ENCODE measurements at places on chromosomes 7 and 10. TPM values are rescaled to one million over a fixed set of nuclear protein-coding genes. Genes with fewer than 3 reads are reported as not detected.

IRF5 gene
- total RNA-seq = 0.26 TPM

OR2A1 gene
- total RNA-seq = under 0.01 TPM

- peak; percentile 87 for DNase-seq
Observed at GRCh38 chr10:3090914-3091787, 23.8 kb downstream of the PFKP start.

GRCh38 chr7:26912933-26913536 is 48.6 kb upstream of the SKAP2 start:
- DNase-seq = no peak

GRCh38 chr7:125934539-125934938 is 1004.9 kb upstream of the POT1 start:
- no peak for DNase-seq

PTPRZ1 gene
- total RNA-seq = not detected

UPK3B gene
- total RNA-seq = 0.38 TPM

- no peak for DNase-seq
Observed at GRCh38 chr7:70533614-70534013, 598.3 kb upstream of the GALNT17 start.

ATP5MK gene
- 201 TPM for total RNA-seq

SBDS gene
- 71.8 TPM for total RNA-seq

CCZ1 gene
- 70.9 TPM for total RNA-seq

GRCh38 chr7:32289651-32290414 is 200.3 kb downstream of the LSM5 start:
- no peak for DNase-seq

GRCh38 chr10:117226813-117227451 is 14.0 kb upstream of the SLC18A2 start:
- DNase-seq = peak; percentile 21

DNA sequence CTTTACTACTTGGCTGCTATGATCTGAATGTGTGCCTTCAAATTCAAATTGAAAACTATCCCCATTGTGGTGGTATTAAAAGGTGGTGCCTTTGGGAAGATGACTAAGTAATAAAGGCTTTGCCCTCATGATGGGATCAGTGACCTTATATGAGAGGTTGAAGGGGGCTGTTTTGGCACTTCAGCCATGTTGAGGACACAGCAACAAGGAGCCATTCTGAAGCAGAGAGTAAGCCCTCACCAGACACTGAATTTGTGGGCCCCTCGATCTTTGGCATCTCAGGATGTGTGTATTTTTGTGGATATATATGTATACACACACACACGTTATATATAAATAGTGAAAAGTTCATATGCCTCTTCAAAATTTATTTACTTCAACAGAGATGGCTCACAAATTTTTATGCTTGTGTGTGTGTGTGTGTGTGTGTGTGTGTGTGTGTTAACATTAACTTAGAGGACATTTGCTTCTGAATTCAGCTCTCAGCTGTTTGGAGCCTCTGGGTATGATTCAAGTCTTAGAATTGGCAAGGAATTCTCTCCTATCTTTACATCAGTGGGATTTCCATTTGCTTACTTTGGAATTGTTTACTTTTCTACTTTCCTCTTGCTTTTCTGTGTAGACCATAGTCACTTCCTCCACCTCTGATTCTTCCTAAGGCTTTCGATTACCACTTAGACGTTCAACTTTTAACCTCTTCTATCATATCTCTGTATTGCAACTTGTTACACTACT is 66.6 kb downstream of the MAGI2 start:
- DNase-seq = peak; percentile 30

DNA sequence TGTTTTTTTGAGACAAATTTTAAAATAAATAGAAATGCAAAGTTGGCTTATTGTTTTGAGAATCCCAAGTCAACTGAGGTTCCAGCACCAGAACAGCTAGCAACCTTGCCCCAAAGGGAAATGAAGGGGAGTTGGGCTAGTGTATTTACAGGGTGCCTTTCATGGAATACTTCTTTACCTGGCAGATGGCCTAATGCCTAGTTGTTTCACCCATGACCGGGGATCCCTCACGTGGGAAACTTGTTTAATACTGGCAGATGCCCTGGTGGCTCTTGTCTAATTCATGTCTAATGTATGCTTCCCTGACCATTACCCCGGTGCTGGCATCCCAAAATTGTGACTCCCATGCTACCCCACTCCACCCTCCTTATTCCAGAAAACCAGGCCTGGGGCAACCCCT is 861.1 kb upstream of the ZWINT start:
- DNase-seq = no peak

CCL26 gene
- not detected for total RNA-seq

HILPDA gene
- total RNA-seq = 10.2 TPM

DNA sequence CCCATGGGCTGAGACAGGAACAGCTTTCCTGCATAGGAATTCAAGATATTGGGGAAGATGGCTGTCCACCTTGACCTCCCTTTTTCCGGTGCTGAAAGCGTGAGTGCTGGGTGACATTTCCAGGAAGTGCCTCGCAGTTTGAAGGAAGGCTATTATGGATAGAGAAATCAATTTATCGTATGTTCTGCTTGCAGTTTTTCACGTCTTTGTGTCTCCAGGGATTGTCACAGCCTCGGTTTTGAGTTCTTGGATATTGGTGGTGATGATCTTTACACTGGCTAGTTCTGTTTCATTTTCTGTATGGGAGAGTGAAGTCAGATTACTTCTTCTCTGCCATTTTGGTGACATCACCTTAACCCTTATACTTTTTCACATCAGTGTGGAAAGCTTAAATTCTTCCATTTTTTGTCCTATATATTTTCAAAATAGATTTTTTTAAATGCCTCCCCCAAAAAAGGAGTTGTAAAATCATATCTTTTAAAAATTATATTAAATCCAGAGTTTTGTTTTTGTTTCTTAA is 102.5 kb upstream of the APBB1IP start:
- no peak for DNase-seq

CXCL12 gene
- 0.77 TPM for total RNA-seq

PALD1 gene
- total RNA-seq = 177 TPM

DNA sequence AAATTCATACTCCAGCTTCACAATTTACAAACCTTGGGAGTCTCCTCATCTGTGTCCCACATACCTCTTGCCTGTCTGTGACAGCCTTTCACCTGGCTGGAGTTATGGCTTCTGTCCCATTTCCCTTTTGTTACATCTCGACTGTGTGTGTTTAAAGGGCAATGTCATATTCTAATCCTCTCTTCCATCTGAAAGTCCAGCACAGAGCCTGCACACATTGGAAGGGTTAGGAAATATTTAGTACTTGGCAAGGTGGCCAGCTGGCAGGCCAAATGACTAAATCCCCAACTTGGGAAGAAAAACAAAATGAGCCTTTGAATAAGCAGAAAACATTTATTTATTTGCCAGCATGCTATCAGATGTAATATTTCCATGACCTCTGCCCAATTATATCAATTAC is 120.1 kb upstream of the STK17A start:
- DNase-seq = no peak

HYAL4 gene
- 0.39 TPM for total RNA-seq

- no peak for DNase-seq
Observed at GRCh38 chr7:41892356-41893100, 189.6 kb upstream of the INHBA start.

WNT8B gene
- under 0.01 TPM for total RNA-seq

DNA sequence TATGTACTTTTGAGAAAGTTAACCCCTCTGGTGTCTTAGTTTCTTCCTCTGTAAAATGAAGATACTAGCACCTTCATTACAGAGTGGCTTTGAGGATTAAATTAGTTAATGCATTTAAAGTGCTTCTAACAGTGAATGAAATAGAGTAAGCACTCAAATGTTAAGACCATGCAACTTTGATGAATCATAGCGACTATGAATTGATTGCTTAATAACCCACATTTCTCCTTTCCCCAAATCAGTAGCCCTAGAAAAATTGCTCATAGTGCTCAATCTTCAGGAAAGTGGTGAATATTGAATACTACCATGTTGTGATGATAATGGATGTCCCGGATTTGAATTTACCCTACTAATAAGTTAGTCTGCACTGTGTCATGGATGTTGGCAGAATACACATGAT is 48.1 kb downstream of the CD36 start:
- DNase-seq = no peak

GRCh38 chr10:48839809-48840679 is 99.6 kb downstream of the LRRC18 start:
- no peak for DNase-seq

ODAD2 gene
- total RNA-seq = 0.26 TPM

DNA sequence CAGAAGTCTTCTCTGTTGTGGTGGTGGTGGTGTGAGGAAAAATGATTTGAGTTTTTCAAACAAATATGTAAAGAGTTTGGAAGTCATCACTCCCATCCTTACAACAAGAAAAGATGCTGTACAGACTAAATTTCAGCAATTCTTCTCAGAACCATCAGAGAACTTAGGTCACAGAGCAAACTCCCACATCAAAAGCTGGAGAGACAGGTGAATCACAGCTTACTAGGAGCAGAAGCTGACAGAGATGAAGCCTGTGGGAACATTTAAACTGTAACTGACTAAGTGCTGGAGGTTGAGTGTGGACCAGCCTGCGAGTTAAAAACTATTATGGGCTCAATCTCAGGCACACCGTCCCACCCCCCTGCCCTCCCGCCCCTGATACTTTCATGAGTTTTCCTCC is 97.3 kb downstream of the AKR1D1 start:
- no peak for DNase-seq

GRCh38 chr10:78336402-78336791 is 302.7 kb downstream of the RPS24 start:
- no peak for DNase-seq

PKD2L1 gene
- not detected for total RNA-seq

ACSM6 gene
- not detected for total RNA-seq

DNA sequence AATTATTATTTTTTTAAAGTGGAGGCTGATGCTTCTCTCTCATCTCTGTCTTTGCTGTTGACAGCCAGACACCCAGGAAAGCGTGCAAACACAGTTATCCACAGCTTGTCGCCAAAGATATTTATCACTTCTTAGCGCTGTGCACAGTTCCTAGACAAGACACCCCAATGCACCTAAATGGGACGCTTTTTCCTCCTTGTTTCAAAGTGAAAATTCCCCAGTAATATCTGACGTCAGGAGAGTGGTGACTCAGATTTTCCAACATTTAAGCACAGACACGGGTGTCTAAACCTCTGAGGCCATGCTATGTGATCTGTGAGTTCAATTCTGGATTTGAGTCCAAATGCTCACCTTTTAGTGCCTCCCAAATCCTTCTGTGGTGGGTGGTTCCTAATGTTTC is 151.6 kb downstream of the EMX2 start:
- DNase-seq = no peak

- DNase-seq = no peak
Observed at GRCh38 chr7:155371884-155372781, 74.5 kb downstream of the INSIG1 start.

BCL7B gene
- total RNA-seq = 24.9 TPM

DNA sequence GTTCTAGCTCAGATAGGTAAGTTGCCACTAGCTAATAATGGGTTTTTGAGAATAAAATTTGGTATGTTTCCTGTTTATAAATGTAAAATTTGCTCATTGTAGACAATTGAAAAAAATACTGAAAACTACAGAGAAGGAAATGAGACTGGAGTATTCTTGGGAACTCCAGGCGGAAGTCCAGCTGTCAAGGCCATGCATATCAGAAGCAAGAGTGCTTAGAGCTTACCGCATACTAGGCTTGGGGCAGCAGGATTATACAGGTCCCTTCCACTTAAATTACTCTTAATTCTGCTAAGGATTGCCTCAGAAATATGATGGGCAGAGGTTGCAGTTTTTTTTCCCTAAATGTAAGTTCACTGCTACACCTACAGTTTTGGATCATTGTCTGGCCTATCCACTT is 26.6 kb downstream of the UMAD1 start:
- no peak for DNase-seq

TSPAN12 gene
- total RNA-seq = 89.3 TPM

XRCC2 gene
- 3.7 TPM for total RNA-seq

MRLN gene
- not detected for total RNA-seq

DNA sequence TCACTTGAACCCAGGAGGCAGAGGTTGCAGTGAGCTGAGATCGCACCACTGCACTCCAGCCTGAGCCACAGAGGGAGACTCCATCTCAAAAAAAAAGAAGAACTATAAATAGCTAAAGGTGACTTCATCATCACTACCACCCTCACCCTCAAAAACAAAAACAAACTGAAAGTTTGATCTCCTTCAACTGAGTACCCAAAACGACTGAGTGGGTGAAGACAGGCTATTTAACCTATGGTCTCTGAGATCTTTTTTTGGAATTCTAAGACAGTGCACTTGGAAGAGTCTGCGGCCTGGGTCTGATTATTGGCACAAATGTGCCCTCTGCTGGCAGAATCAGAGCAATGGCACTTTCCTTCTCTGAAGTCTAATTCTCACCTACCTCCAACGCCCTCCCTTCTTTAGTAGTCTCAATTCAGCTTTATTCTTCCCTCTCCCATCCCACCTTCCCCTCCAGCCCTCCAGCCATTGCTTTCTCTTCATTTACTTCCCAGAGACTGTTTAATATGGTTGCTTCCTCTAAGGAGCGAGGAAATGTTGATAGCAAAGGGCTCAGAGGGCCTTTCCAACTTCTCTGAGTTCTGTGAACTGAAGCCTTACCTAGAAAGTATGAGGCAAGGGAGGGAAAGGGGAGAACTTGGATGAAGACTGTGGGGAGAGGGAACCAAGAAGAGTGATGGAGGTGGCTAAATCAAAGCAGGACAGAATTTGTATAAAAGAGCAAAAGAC is 2.9 kb upstream of the MYOZ1 start:
- peak; percentile 71 for DNase-seq

GRCh38 chr7:141550386-141551093 is 670 bp upstream of the AGK start:
- DNase-seq = no peak

GRCh38 chr10:18906636-18907035 is 142.0 kb upstream of the MALRD1 start:
- DNase-seq = no peak

- DNase-seq = no peak
Observed at GRCh38 chr10:8531116-8531515, 476.6 kb downstream of the GATA3 start.

GRID1 gene
- total RNA-seq = under 0.01 TPM

GRCh38 chr10:119706521-119707278 is 19.1 kb upstream of the INPP5F start:
- DNase-seq = no peak

GRCh38 chr10:114881417-114881816 is 56.6 kb upstream of the TRUB1 start:
- no peak for DNase-seq

DNA sequence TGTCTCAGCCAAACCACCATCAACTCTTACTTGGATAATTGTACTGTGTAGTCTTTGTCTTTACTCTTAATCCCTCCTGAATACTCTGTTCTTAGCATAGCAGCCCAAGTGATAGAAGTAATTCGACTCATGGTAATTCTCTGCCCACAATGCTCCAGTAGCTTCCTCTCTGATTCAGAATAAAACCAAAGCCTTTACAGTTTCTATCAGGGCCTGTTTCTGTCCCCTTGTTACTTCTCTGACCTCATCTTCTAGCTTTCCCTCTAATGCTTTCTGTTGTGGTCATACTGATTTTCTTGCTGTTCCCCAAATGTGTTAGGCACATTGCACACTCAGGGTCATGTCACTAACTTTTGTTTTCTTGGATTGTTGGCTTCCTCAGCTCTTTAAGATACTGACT is 8.0 kb downstream of the ZNF518A start:
- DNase-seq = no peak
